ENCODE measurements at places on chromosomes 7 and 10.

DNA sequence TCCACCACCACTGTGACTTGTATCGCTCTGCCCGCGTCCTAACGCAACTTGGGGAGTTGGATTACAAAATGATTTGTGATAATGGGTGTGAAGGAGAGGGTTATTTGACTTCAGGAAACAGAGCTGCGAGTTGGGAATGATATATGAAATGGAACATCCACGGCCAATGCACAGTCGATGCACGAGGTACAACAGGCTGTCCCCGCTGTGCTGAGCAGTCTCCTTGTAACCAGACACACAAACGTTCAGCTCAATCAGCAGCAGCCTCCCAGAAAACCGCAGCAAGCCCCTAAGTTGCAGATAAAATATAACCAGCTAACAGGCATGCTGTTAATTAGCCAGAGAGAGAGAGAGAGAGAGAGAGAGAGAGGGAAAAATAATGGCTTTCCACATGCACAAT, 332.7 kb upstream of the MGMT start:
- no peak for DNase-seq

DNA sequence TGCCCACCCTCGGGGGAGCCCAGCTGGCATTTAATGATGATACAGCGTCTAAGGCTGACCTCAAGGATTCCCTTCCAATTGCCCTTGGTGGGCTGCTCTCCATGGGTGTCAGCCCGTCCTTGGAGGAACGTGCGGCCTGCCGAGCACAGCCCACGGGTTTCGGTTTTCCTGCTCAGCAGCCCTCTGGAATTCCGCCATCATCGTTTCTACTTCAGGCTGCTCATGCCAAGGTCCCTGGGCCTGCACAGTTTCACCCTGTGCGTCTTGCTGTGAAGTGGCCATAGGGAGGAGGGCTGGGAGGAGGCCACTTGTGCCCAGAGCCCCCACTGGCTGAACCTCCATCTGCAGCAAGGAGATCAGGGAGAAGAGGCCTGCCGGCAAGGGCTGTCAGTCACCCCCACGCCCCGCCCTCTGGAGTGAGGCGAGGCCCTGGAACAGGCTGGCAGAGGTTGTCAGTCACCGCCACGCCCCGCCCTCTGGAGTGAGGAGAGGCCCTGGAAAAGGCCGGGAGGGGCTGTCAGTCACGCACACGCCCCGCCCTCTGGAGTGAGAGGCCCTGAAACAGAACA, 82.8 kb downstream of the CHST15 start:
- DNase-seq: no peak

DNA sequence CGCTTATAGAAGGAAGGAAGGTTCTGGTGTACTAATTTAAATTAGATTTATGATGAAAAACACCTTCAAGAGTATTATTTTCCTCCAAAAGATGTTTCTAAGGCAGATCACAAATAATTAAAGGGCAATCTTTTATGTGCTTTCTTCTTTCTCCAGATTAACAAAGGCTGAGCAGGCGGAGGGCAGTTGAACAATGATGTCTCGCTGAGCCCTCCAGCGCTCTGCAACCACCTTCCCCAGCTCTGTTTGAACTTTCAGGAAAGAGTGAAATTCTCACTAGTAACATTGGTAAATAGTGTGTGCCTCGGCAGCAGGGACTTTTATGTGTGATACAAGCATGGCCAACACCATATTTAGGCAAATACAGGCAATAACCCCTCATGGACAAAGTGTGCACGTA, 379.1 kb upstream of the MKI67 start:
- no peak for DNase-seq

DNA sequence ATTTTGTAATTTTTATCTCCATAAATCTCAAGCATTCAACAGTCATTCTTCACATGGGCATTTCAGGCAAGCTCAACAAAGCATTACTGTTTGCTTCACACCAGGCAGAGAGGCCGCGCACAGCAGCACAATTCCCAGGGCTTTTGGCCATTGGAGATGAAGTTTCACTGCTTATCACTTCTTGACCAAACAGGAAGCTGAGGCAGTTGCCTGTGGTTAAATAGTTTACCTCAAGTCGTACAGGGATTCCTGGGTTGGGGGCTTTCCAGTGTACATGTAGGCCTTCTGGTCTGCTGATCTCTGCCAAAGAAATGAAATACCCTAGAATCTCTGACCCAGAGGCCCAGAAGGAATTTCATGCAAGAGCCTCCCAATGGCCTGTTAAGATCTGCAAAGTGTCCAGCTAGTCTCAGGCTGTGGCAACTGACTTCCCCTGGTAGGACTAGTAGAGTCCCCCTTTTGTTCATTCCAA, 11.2 kb upstream of the PRDX3 start:
- DNase-seq: no peak

- DNase-seq: no peak
Measured at GRCh38 chr10:45418849-45419675, 45.0 kb downstream of the ALOX5 start.

- no peak for DNase-seq
Measured at GRCh38 chr10:119673271-119673670, 22.1 kb downstream of the BAG3 start.

- no peak for DNase-seq
Measured at GRCh38 chr7:129617652-129618051, 6.1 kb downstream of the NRF1 start.

DNA sequence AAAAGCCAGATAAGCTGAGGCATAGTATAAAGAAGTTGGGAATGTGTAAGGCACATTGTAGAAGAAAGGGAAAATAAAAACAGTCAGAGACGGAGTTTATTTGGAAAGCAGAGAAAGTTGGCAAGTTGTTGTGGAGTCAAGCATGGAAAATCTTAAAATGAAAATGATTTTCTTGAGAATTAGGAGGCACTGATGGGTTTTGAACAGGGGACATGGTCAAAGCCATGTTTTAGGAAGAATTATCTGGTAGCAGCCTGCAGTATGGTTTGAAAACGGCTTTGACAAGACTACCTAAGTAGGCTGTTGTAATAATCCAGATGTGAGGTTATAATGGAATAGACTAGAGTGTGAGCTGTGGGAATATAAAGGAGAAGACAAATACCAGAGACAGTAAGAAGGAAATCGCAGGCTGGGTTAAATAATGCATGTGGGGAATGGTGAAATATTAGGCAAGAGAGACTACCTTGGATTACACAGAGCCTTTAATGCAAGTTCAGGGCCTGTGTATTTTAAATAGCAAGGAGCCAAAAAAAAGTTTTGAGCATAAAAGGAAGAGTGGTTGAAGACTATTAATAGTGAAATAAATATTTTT, 130.4 kb upstream of the MEOX2 start:
- DNase-seq: no peak

- no peak for DNase-seq
Measured at GRCh38 chr7:133805426-133805825, 321.7 kb upstream of the LRGUK start.

GRCh38 chr10:605632-606325, 83.7 kb downstream of the DIP2C start:
- no peak for DNase-seq

DNA sequence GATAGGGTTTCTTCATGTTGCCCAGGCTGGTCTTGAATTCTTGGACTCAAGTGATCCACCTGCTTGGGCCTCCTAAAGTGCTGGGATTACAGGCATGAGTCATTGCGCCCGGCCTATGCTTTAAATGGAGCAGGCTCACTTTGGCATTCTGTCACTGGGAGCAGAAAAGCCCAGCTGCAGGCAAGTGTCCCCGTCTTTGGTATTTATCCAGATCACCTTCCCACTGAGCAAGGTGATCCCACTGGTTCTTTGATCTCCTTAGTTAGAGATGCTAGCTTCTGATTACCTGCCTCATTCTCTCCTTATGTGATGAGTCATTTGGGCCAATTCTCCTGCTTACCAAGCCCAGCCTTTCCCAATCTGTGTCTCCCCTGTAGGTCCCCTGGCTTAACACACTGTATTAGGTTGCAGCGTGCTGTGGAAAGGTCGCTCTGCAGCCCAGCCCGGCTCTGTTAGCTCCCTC, 39.3 kb downstream of the SPDYE5 start:
- no peak for DNase-seq

DNA sequence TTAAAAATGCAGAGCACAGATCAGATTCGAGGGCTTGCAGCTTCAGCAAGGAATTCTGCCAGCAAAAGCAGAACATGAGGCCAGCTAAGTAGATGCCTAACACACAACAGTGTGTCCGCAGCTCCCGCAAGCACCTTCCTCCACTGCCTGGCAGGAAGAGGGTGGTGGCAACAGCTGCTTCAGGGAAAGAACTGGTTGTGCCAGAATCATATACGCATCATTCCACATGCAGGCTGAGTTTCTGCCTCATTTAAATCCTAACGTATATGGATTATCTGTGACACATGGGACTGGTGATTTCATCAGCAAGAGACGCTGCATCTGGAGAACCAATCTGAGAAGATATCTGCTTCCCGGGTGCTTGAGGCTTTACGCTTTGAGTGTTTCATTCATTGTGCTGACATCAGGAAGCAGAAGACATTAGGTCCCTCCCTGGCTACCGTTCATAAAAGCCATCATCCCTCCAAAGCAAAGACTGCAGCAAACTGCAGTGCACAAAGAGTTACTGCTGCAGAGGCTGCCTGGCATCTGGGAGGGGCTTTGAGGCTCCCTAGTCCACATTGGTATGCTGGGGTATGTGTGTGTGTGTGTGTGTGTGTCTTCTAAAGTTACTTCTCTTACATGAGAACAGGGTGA, 78.8 kb downstream of the FAM13C start:
- no peak for DNase-seq

DNA sequence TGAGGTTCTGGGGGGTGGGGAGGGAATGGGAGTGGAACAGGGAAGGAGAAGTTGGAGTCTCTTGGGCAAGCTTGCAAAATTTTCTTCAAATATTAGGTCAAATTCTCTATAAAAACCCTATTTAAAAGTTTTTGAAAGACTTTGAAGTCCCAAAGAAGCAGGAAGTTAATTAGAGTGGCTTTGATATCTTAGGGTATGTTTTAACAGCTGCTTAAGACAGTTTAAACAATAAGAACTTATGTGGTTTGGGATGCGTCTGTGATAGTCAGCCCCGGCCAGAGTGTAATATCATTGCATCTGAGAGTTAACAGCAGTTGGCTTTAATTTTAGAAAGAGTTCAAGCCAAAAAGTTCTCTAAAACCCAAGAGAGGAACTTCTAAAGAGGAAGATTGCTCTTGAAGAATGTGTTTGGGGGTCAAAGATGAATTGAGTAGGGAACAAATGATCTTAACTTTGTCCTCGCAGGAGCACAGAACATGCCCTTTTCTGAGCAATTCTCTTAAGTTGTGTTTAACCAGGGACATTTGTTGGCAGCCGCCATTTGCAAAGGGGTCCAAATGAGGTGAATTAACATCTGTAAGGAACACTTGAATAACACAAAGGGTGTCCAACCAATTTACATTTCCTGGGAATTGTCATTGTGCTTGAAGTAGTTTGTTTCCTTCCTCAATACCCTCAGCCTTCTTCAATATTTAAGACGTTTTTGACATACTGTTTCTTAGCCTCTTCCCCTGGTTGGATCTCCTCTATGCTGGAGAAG, 182.4 kb downstream of the PTEN start:
- no peak for DNase-seq

DNA sequence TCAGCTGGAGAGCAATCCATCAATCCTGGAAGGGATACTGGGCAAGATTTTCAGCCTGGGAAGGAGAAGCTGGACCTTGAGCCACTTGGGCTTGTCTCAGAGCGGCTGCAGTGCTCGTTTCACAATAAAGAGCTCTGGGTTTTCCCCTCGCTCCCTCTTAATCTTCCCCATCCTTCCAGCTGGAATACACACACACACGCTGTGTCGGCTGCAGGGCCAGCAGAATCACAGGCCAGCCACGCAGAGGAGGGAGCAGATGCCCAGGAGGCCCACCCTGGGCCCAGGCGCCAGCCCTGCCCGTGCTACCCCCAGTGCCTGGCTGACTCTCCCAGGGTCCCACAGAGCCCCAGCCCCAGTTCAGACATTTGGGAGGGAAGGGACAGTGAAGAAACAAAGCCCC, 255.1 kb downstream of the TNS3 start:
- DNase-seq: no peak

- DNase-seq: no peak
Measured at GRCh38 chr10:44070282-44070681, 314.6 kb downstream of the CXCL12 start.

DNA sequence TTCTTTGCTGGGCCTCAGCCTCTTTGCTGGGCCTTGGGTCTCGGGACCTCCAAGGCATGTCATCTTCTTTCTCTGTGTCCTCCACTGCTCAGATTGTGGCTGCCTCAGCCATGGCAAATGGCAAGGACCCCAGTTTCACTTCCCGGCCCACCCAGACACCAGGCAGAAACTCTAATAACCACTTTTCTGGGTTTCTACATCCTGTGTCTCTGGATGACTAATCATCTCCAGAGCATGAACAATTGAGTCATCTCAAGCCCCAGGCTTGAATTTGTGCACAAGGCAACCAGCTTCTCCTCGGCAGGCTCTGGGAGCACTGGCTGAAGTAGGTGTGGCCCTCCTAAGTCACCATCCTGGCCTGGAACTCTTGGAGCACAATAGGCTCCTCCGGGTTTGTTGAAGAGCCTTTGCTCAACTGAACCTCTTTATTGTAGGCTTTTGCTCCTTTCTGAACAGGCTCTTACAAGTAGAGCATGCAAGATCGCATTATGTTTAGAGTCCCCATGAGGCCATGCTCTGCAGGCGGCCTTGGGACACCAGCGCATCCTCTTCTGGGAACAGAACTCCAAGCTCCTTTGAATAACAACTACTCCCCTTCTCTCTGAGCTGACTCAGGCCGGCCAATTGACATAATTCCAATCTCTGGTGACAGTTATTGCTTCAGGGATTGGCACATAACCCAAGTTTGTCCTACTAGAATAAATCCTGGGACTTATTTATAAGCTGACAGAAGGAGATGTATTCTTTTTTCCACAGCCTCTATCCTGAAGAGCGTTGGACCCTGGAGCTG, 218.1 kb downstream of the WDR11 start:
- no peak for DNase-seq

DNA sequence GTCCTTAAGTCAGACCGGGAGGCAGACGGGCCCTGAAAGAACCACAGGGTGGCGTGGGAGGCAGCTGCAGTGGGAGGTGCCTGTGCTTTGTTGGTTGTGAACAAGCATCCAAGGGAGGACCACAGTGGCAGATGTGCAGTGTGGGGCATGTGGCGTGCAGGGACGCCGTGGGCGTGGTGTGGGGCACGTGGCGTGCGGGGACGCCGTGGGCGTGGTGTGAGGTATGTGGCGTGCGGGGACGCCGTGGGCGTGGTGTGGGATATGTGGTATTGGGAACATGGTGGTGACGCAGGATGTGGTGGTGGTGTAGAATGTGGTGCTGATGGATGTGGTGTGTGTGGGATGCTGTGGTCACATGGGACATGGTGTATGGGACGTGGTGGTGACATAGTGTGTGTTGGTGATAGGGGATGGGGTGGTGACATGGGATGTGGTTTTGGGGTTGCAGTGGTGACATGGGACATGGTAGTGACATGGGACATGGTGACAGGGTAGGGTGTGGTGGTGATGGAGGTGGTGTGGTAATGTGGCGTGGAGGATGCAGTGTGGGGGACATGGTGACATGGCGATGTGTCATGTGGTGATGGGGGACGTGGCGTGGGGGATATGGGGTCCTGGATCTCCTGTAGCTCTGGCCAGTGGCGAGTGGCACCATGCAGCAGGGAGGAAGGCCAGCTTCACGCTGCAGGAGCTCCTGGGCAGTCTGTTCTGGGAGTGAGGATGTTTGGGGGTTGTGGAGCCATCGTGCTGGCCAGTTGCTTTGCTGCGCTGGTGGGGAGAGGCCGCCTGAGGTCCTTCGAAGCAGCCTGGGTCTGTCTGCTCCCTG, 78.8 kb downstream of the INPP5A start:
- DNase-seq: no peak
